ENCODE measurements at places on chromosomes 7 and 10.

- no peak for DNase-seq
Observed at GRCh38 chr7:42407021-42407710, 170.2 kb upstream of the GLI3 start.

- no peak for DNase-seq
Observed at GRCh38 chr7:12943781-12944180, 256.3 kb downstream of the ARL4A start.

- no peak for DNase-seq
Observed at GRCh38 chr7:81111781-81112540, 193.1 kb upstream of the SEMA3C start.

DNA sequence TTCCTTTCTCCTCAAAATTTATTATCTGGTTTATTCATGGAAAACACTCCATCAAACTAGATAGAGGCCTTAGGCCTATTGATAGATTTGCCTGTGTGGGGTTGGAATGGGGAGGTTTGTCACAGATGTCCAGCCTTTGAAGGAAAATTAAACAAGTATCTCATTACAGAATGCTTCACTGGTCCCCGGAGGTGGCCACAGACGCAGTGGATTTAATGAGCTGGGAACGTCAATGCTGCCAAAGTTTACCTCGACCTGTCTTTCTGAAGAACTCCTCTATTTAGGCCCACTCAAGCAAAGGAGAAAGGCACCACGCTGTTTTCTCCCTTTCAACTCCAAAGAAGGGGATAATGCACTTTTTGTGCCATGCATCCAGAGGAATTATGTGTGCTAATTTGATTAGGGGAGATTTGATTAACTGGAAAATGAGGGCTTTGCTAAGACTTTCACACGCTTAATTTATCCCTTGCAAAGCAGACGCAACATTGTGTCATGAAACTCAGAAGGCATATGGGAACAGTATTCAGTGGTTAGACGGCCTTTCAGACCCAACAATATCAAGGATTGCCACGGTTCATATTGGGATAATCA lies 558.8 kb upstream of the GALNT17 start:
- DNase-seq: no peak

- no peak for DNase-seq
Observed at GRCh38 chr10:4835494-4835918, 9.5 kb downstream of the AKR1E2 start.

DNA sequence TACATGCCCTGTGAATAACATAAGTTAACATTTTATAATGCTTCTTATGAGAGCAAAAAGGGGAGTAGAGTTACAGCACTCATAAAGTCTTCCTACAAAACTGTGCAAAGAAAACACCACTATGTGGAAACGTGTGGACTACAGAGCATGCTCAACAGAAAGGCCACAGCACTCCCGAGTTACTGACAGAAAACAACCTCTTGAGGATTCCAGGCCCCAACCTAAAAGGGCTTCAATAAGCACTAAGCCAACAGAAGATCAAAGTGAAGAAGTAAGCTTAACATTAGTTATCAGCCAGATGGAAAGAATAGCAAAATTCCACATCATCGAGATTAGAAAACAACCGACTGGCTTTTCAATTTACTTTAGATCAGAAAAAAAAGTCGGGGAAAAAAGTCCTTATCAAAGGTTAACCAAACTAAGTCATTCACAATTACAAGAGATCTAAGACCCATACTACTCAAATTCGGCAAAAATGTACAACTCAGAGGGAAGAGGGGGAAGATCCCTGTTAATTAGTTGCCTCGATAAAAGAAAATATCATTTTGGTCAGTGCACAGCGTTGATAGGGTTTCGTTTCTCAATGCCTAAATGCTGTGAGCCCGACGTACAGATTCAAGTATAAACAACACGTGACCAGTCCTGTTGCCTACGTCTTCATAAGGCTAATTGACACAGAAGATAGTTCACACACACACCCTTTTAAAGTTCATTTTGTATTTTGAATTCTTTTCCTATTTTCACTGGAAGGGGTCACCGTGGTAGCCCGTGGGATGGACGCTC lies 1.4 kb downstream of the KBTBD2 start:
- peak; percentile 16 for DNase-seq

GRCh38 chr10:11629731-11630130 lies 18.3 kb upstream of the USP6NL start:
- DNase-seq: no peak

GRCh38 chr10:93999401-93999851 lies 5.7 kb downstream of the PLCE1 start:
- DNase-seq: no peak
